Sciatic nerve (tissue), 2 donors: ENCODE measurements at places on chromosomes 3 and 15.

DNA sequence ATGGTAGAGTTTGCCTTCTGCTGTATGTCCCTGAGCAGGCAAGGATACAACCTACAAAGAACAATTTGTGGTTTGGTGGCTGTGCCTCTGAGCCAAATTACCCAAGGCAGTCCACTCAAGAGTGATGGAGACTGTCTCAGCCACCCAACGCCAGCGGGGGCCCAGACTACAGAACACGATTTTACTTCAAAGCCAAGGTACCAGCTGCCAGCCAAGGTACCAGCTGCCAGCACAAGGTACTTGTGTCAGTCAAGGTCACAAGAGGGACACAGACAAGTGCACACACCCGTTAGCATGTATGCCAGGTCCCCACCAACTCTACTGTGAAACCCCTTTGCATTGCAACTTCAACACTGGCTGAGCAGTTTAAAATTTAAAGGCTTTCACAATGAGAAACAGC lies 23.5 kb downstream of the COLQ start:
- no peak for DNase-seq

DNA sequence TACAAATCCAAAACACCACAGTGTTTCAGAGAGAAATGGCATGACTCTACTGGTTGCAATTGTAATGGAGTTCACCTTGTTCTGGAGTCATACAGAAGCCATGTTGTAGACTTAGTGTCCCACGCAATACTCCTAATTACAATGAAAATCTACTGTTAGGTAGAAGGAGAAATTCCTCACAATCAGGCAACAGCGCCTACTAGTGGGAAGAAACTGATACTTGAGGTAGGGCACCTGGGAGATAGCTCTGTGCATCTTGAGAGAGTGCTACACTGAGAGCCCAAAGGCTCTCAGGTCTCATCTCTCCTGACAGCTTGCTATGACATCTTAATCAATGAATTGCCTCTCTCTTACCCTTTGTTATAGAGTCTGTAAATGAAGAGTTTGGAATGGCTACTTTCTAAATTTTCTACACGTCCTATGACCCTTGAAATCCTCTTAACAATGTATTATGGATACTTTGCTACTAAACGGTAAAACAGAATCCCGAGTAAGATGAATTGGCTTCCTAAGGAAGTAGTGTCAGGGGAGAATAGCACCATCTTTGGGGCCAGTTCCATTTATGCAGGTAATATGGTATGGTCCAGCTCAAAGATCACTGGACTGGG lies 422.7 kb upstream of the TPRG1 start:
- DNase-seq = no peak

GRCh38 chr3:23751212-23751723 lies 54.5 kb upstream of the UBE2E1 start:
- no peak for DNase-seq

DNA sequence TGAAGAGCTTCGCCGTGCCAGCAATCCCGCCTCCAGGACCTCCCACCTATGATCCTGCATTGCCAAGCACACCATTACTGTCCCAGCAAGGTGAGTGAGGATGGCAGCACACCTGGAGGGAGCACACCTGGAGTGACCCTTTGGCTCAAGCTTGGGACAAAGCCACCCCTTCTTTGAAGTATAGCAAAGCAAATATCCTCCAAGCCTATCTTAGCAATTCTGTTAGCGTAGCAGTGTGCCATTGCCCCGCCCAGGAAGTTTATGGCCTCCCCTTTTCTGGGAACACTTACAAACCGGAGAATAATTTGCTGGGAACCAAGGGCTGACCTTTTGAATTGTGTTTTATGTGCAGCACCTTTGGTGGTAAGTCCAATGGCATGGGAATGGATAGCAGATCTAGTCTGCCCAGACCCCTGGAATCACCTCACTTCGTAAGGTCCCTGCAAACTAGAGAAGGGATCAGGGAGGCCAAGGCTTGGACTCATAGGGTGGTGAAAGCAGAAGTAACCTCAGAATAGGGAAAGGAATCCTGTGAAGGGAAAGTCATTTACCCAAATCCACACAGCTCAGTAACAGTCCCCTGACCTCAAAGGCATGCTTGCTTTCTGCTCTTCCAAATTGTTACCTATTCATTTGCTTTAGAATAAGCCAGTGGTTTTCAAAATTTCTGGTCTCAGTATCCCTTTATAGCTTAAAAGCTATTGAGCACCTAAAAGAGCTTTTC lies 70.1 kb downstream of the HCN4 start:
- DNase-seq = no peak

- no peak for DNase-seq
These were observed 18.4 kb downstream of the CA12 start for GRCh38 chr15:63363292-63363691.

DNA sequence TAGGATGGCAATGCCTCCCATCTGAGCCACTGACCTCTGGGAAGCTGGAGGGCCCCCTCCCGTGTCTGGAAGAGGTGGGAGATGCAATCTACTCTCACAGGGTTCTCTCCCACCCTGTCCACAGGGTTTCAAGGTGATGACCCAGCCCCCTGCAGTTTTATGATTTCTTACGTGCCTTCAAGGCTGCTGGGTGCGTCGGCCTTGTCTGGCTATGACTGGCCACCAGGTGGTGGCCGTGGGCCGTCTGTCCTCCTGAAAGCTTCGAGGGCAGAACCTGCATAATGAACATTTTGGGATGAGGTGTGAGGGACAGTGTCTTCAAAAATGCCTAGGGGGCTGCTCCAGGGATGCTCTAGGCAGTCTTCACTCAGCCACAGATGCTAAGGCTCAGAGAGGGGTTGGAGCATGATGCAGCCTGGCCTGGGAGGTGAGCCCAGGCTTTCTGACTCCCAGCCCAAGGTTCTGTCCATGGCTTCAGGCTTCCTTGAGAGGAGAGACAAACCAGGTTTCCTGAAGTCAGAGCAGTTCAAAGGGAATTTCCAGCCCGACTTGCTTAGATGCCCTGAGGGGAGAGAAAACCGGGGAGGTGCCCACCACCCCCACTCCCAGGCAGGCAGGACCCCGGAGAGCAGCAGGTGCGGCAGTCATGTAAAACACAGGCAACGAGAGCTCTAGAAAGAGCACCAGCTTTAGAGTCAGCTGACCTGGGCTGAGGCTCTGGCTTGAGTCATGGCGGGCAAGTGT lies 18.7 kb downstream of the ISG20 start:
- peak; percentile 65 for DNase-seq

DNA sequence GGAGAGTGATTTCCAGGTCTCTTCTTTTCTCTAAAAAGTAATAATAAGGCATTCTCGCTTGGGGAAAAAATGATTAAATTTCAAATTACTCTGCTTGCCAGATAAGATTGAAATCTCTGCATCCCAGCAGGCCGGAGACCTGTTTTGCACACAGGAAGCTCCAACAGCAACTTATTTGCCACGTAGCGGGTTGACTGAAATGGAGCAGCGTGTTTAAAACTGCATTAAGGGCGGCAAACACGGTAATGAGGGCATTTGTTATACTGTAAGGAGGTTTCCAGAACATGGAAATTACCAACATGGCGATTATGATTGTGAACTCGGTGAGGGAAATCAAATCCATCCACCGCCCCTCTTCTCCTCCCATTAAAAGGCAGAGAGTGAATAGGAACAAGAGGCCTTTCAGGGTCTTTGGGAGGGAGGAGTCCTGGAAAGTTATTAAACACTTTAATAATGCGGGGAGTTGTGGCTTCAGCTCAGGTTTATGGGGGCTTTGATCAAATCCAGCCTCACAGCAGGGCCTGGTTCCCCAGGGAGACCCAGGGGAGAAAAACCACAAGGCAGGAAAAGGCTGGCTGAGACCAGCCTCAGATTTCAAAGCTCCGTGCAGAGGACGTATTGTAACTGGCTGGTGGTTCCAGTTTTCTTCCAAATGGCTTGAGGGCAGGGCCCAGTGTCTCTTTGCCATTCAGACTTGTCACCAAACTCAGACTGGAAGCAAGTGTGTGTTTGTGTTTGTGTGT lies 242.3 kb downstream of the TLE3 start:
- no peak for DNase-seq

GRCh38 chr3:42264399-42265058 lies 1.5 kb downstream of the CCK start:
- no peak for DNase-seq

- no peak for DNase-seq
These were observed 86.1 kb downstream of the DLG1 start for GRCh38 chr3:197212290-197212689.

GRCh38 chr3:107938143-107938542 lies 152.7 kb downstream of the CD47 start:
- DNase-seq = peak; percentile 62

DNA sequence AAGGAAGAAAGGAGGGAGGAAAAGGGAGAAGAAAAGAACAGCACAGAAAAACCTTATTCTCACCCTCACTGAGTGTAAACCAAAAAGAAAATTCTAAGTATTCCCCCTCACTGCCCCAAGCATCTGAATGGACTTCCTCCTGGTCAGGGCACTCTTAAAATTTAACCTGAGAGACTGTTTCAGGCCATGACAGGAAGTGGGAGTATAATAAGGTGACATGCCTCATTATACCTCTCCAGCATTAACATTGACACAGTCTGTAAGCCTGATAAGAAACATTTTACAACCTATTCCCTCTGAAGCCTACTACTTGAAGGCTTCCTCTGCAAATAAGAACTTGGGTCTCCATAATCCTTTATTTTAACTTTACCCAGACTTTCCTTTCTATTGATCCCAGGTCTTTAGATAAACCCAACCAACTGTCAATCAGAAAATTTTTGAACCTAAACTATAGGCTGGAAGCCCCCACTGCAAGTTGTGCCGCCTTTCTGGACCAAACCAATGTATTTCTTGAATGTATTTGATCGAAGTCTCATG lies 41.7 kb downstream of the SLCO2A1 start:
- DNase-seq = no peak
